GM23248 (cell line): ENCODE measurements at places on chromosomes 7 and 10. TPM values are rescaled to one million over a fixed set of nuclear protein-coding genes. Genes with fewer than 3 reads are reported as not detected.
A peak's percentile ranks its signal among the peaks of the same experiment; 100 is the strongest.

DNA sequence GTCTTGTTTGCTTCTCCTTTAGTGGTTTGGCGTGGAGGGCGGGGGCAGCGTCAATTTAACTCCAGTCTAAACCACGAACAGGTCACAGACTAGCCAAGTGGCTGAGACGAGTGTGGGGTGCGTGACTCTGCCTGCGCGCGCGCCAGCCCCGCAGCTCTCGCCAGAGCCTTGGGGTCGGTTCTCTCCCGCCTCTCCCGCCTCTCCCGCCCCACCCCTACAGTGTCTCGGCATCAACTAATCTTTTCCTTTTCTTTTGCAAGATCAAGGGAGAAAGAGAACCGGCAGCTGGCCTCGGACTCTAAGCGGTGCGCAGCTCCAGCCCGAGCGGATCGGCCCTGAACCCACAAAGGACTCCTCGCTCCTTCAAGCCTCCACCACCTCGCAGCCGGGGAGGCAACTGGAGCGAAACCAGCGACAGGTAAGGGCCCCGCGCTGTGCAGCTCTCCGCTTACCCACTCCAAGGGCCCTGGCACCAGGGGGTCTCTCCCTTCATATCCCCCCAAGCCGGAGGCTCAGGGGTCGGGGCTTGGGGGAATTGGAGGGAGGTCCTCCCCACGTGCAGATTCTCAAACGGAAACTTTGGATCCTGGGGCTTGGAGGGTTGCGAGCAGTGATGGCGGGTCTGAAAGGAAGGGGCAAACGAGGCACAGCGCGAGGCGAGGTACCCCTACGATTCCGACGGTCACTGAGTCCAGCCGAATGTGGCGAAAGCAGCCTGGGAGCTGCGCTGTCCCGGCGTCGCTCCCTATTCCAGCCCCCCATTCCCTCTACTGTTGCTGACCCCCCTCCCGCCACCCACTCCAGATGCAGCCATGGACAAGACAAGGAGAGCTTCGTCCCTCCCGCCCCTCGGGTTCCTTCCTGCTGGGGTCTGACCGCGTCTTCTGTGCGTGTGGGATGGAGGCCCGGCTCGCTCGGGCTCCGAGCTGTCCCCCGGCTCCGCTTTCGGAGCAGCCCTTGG, 829 bp downstream of the CHRM2 start:
- H3K27me3 ChIP-seq: peaks cover 34% of the 10 kb centered on the region
- no peaks in the 10 kb centered on the region for H3K36me3 ChIP-seq

- H3K27me3 ChIP-seq: no peaks in the 10 kb centered on the region
- H3K27ac ChIP-seq: no peak overlapping the region
- DNase-seq: peak; percentile 80
- H3K36me3 ChIP-seq: no peaks in the 10 kb centered on the region
Observed at GRCh38 chr10:119341459-119342301, 134.3 kb downstream of the GRK5 start.

GRCh38 chr10:45447416-45447815, 73.4 kb downstream of the ALOX5 start:
- no peaks in the 10 kb centered on the region for H3K4me1 ChIP-seq
- no peak overlapping the region for H3K27ac ChIP-seq
- no peak overlapping the region for H3K4me3 ChIP-seq
- no peak for DNase-seq
- no peaks in the 10 kb centered on the region for H3K36me3 ChIP-seq

- H3K27ac ChIP-seq: no peak overlapping the region
- no peak overlapping the region for H3K4me3 ChIP-seq
- peak; percentile 36 for DNase-seq
- H3K4me1 ChIP-seq: peaks cover 18% of the 10 kb centered on the region
Observed at GRCh38 chr10:87942884-87943527, 79.6 kb downstream of the PTEN start.

- H3K4me3 ChIP-seq: no peak overlapping the region
- 0 out of 2 replicates have a peak, but pooled peaks cover 3% of the 10 kb centered on the region for H3K27me3 ChIP-seq
- no peaks in the 10 kb centered on the region for H3K36me3 ChIP-seq
- no peak for DNase-seq
- peaks cover 34% of the 10 kb centered on the region for H3K4me1 ChIP-seq
Observed at GRCh38 chr7:143012001-143012400, 14.9 kb downstream of the OR9A2 start.

DNA sequence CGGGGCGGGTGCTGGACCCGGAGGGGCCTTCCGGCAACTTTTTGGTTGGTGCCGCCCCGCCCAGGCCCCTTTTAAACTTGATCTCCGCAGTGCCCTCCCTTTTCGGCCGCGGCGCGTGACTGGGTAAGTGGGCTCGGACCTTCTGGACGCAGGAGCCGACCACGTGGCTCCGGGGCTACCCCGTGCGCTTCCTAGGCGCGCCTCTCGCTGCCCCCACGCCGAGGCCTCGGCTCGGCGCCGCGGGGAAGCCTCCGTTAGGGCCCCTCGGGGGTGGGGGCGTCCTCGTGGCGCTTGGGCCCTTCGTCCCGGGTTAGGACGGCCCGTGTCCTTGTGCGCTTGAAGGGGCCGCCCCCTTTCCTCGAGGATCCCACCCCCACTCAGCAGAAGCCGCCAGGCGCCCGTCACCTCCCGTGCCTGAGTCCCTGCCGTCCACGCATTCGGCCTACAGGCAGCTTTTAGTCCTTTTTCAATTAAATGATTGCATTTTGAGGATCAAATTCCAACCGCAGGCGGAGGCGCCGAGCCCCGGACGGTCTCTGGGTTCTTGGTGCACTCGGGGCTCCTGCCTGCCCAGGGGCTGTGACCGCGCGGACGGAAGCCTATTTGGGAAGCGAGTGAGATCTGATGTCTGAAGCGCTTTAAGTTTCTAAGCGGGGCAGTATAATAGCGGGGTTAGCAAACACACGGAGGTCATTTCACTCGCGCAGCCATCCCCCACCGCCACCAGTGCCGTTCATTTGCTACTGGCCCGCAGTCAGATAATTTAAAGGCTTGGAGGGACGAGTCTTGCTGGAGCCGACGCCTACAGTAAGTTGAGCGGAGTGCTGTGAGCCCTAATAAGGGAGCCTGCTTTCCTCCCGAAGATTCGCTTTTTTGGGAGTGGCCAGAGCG, 31.8 kb upstream of the TOMM7 start:
- peaks cover 7% of the 10 kb centered on the region for H3K36me3 ChIP-seq
- no peaks in the 10 kb centered on the region for H3K27me3 ChIP-seq
- H3K4me1 ChIP-seq: peaks cover 34% of the 10 kb centered on the region

DNA sequence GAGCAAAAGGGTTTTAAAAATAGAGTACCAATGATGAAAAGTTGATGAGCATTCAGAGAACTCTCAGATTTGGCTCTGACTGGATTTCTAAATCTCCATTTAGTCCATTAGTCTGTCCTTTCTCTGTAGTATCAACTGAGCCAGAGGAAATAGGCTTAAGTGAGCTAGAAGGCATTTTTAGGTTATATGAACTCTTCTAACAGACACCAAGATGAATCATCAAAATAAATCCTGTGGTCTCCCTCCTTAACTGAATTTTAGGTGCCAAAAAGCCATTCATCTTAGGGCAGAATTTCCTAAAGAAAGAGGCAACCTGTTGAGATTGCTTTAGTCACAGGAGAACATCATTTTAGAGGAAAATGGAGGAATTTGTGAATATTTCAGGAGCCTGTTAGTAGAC, 305.1 kb downstream of the AUTS2 start:
- H3K27ac ChIP-seq: no peak overlapping the region
- no peaks in the 10 kb centered on the region for H3K4me1 ChIP-seq
- no peaks in the 10 kb centered on the region for H3K36me3 ChIP-seq
- H3K27me3 ChIP-seq: no peaks in the 10 kb centered on the region

- H3K4me3 ChIP-seq: no peak overlapping the region
- H3K36me3 ChIP-seq: 0 out of 2 replicates have a peak, but pooled peaks cover 6% of the 10 kb centered on the region
- DNase-seq: peak; percentile 69
- H3K27ac ChIP-seq: peak overlapping the region; percentile 28
Observed at GRCh38 chr10:86931872-86932271, 25.5 kb downstream of the MMRN2 start.

- no peaks in the 10 kb centered on the region for H3K36me3 ChIP-seq
- no peak overlapping the region for H3K4me3 ChIP-seq
- DNase-seq: no peak
- no peaks in the 10 kb centered on the region for H3K27me3 ChIP-seq
- no peak overlapping the region for H3K27ac ChIP-seq
- H3K4me1 ChIP-seq: no peaks in the 10 kb centered on the region
Observed at GRCh38 chr7:15219758-15220157, 317.2 kb upstream of the DGKB start.

- no peaks in the 10 kb centered on the region for H3K4me1 ChIP-seq
- H3K4me3 ChIP-seq: no peak overlapping the region
- no peaks in the 10 kb centered on the region for H3K27me3 ChIP-seq
- no peak overlapping the region for H3K27ac ChIP-seq
Observed at GRCh38 chr10:33731322-33731721, 396.9 kb upstream of the NRP1 start.

DNA sequence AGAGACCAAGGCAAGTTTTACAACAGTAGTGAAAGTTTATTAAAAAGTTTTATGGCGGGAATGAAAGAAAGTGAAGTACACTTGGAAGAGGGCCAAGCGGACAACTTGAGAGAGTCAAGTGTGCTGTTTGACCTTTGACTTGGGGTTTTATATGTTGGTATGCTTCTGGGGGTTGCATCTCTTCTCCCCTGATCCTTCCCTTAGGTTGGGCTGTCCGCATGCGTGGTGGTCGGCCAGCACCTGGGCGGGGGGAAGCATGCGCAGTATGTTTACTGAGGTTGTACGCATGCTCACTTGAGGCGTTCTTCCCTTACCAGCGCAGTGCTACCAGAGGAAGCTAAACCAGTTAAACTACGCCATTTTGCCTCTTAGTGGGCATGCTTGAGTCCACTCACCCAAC, 31.9 kb downstream of the NUP42 start:
- no peaks in the 10 kb centered on the region for H3K4me1 ChIP-seq
- H3K36me3 ChIP-seq: no peaks in the 10 kb centered on the region
- no peak overlapping the region for H3K27ac ChIP-seq
- no peak for DNase-seq
- H3K4me3 ChIP-seq: no peak overlapping the region

DNA sequence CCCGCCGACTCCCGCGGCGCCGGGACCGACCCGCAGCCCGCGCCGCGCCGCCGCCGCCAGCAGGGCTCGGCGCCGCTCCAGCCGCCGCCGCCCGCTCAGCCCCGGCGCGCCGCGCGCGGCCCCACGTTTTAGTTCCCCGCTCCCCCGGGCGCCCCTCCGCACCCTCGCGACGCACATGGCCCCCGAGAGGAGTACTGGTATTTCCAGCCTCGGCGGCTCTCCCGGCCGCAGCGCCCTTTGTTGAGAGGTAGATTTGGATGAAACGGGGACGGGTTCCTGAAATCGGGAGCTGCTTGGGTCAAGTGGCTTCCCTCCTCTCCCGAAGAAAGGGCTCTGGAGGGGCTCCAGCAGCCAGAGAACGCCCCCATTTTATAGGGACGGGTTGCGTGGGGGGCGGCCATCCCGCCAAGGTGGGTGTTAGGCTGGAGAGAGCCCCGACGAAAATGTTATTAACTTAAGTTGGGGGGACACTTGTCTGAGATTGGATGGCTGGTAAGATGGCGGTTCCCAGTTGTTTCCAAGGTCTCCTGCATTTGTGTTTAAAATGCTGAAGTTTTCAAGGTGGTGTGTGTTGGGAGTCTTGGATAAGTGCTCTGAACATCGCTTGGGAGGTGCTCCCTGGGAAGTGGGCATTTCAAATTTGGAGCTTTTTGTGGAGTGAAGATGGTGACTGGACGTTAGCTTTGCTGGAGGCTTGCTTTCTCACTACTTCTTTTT, 1.2 kb downstream of the BMI1 start:
- peaks cover 53% of the 10 kb centered on the region for H3K4me1 ChIP-seq
- peak overlapping the region; percentile 90 for H3K4me3 ChIP-seq
- DNase-seq: peak; percentile 59
- H3K27ac ChIP-seq: no peak overlapping the region
- H3K36me3 ChIP-seq: peaks cover 6% of the 10 kb centered on the region; the same call in 1 of the 2 replicates
- H3K27me3 ChIP-seq: 0 out of 2 replicates have a peak, but pooled peaks cover 5% of the 10 kb centered on the region

DNA sequence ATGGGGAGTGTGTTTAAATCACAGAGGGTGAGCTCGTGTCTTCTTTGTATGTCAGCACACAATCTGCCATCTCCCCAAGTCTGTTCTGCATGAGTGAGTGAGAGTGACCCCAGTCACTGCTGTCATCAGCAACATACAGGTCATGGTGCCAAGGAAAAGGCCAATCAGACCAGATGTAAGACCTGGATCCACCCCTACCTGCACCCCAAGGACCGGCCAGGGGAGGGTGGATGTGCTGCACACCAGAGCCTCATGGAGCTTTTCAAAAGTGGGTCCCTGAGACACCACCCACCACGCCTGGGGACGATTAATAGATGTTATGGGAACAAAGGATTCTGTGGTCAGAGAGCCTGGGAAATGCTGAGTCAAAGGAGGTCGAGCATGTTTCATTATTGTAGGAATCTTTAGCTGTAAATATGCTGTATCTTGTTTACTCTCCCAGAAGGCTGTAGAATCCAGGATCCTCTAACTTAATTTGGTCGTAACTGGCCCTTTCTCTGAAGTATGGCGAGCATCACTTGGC, 420.5 kb downstream of the RPS24 start:
- peaks cover 15% of the 10 kb centered on the region for H3K4me1 ChIP-seq
- H3K27ac ChIP-seq: no peak overlapping the region
- H3K36me3 ChIP-seq: no peaks in the 10 kb centered on the region
- H3K4me3 ChIP-seq: no peak overlapping the region
- H3K27me3 ChIP-seq: no peaks in the 10 kb centered on the region; the same call in 1 of the 2 replicates

DNA sequence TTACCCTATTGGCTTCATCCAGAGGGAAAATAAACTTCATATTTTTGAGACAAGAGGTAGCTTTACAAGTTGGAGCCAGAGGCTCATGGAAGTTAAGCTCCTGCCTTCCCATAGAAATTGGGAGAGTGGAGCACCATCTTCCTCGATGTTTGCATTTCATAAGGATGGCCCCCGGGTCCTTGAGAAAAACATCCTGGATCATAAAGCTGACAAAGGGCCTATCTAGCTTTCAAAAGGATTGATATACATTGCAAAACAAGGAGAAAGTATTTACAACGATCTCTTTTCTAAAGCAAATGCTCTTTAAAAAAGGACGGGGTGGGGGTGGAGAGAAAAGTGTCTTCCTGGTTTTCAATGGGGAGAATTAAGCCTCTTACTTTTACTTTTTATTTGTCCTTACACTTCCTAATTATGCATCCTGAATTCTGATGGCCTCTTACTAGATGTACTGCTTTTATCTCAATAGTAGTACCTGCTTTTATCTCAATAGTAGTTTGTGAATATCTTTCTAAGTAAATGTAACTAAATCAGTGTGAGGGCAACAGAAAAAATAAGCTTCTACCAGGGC, 65.6 kb downstream of the PTPRZ1 start:
- DNase-seq: no peak
- no peaks in the 10 kb centered on the region for H3K36me3 ChIP-seq
- no peaks in the 10 kb centered on the region for H3K4me1 ChIP-seq
- H3K27ac ChIP-seq: no peak overlapping the region

DNA sequence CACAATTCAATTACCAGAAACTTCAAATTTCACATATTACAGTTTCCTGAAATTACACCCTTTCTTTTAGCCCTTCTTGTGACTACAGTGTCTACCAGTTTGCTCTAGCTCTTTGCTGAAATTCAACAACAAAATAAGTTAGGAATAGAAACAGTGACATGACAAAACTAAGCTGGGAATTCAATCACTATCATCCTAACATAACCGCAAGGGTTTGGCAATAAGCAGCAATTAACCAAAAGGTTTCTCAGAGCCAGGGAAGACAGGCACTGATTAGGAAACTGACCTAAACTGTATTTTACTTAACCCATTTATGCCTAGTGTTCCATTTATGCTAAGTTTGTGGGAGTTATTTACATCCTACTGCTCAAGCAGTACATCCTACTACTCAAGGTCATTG, 31.3 kb downstream of the HIBADH start:
- H3K4me3 ChIP-seq: no peak overlapping the region
- peaks cover 36% of the 10 kb centered on the region; the same call in 1 of the 2 replicates for H3K36me3 ChIP-seq
- H3K27ac ChIP-seq: no peak overlapping the region
- DNase-seq: no peak

Gene TEX47
- not detected in 2 replicates for total RNA-seq

Gene SEMA3C
- 612 and 756 TPM in 2 replicates for total RNA-seq

Gene FLNC
- total RNA-seq: 304 and 353 TPM in 2 replicates

Gene GRM3
- not detected in 2 replicates for total RNA-seq

Gene FAM25C
- total RNA-seq: not detected in 2 replicates
